Suppressor macrophage treated with lipopolysaccharide for 1 hour (primary cell): ENCODE measurements at places on chromosomes 4 and X.

DNA sequence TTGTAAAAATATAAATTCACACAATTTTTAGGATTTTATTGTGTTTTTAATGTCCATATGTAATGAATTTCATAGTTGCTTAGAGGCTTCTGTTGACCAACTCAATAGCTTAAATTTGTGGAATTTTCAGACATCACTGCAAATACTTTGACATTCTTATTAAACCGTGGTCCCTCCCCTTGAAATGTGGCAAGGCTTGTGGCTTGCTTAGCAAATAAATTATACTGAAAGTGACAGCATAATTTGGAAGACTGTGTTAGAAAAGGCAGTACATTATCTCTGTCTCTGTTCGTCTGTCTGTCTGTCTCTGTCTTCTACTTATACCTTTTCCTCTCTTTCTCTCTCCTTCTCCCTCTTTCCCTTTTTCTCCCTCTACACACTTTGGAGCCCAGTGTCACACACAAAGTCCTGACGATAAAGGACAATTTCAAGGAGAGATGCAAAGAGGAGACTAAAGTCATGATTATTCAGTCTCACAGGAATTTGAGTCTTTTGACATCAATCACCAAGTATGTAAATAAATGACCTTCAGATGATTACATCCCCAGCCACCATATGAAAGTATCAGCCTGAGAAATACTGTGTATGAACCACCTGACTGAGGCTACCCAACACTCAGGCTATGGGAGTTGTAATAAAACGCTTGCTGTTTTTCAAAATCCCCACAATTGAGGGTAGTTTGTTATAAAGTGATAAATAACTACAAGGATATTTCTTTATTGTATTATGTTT lies 21.0 kb upstream of the UGT2B7 start:
- no peak for DNase-seq

- DNase-seq = no peak
Observed at GRCh38 chr4:158217763-158218162, 7.5 kb downstream of the TMEM144 start.

- DNase-seq = no peak
Observed at GRCh38 chr4:188707036-188707435, 567.8 kb downstream of the TRIML1 start.

GRCh38 chr4:96599752-96600151 lies 759.9 kb downstream of the PDHA2 start:
- DNase-seq = no peak

DNA sequence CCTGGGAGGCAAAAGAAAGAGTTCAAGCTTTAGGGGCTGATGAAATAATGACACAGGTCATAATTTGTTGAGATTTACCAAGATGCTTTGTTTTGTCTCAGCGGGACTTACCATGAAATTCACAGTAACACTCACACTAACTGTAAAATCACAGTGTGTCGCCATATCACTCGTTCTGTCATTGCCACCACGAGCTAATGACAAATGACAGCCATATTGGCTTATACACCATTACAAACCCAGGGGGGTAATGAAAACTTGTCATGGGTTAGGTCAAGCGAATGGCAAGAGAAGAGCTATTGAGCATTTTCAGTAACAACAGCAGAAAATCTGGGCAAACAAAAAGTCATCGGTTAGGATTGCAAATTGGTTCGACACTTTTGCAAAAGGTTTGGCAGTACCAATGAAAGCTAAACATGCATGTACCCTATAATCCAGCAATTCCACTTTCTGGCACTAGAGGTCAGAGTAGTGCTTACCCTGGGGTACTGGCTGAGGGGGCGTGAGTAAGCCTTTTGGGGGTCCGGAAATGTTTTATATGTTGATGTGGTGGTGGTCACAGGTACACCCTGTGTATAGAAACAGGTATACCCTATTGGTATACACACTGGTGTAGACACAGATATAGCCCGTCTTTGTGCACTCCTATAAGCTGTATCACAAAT lies 83.9 kb upstream of the RAI2 start:
- DNase-seq = peak; percentile 24

DNA sequence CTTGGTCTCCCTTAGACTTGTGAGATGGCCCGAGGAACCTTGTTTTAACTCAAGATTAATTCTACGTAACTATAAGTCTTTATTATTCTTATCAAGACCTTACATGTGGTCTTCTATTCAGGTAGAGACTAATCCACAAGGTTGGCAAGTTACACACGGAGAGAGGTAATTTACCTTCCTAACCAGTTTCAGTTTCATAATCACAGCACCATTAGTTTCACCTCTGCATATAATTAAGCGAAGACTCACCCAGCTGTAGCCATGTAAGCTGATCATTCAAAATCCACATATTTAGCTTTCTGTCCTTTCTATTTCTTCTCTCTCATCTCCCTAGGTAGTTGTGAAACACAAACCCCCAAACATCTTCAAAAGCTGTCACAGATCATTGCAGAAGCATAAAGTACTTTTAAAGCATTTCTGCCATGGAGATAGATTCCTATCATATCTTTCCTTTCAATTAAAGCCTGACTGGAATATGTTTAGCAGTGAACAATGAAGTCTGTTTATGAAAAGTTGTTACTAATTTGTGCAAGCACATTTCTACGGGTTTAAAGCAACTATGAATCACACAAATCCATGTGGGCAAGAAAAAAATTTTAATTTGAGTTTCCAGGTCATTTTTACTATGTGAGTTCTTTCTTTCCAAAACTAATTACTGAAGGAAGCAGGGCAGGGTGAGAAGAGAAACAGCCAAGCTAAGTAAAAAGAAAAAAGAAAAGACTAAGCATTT lies 78.5 kb downstream of the BTC start:
- DNase-seq = no peak

GRCh38 chrX:153387345-153387744 lies 13.8 kb downstream of the PNMA6E start:
- no peak for DNase-seq

DNA sequence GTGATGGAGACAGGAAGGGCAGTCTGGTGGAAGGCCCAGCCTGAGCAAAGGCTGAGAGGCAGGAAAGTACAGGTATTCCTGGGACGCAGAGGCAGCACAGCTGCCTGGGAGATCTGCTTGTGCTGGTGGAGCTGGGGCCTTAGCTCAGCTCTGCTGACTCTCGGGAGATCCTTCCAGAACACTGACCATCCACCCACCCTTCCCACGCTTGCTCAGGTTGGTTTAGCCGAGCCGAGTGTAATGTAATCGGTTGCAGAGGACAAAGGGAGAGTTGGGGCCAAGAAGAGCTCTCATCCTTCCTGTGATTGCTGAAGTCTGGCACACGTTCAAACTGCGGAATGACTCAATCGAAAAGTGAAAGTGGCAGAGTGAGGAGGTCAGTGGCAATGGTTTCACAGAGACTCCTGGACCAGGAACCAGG lies 43.1 kb upstream of the GPR78 start:
- DNase-seq = peak; percentile 44

GRCh38 chrX:71366674-71367256 lies 608 bp downstream of the TAF1 start:
- peak; percentile 39 for DNase-seq

DNA sequence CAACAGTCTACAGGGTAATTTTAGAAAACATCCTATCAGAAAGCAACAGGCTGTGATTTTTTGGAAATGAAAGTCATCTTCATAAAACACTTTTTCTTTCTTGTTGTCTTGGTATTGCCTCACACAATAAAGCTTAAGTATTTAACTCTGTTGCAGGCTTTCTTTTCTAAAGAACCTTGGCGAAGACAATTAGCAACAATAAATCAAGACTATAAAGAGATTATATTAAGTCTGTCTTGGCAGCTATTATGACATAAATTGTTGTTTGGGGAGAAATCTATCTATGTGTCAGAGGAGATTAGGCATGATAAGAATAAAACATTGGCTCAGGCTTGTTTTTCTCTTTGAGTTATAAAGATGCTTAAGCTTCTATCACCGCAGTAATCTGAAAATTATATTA lies 1774.8 kb downstream of the ARAP2 start:
- no peak for DNase-seq

DNA sequence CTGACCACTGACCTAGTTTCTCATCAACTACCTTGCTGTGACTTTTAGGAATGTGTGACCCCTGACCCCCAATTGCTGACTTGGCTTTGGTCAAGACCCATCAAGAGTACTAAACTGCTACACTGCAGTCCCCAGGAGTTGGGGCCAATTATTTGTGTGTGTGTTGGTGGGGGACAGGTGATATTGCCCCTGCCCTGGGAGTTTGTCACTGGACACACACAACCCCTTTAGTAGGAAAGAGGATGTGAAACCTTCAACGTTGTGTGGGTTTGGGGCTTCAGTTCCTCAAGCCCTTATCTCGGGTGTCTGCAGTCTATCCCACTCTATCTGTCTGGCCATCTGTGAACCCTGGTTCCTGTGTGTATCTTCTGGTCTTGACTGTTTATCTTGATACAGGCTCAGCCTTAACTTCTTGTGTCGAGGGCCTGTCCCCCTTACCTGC lies 6.5 kb downstream of the SASH3 start:
- DNase-seq = peak; percentile 45

DNA sequence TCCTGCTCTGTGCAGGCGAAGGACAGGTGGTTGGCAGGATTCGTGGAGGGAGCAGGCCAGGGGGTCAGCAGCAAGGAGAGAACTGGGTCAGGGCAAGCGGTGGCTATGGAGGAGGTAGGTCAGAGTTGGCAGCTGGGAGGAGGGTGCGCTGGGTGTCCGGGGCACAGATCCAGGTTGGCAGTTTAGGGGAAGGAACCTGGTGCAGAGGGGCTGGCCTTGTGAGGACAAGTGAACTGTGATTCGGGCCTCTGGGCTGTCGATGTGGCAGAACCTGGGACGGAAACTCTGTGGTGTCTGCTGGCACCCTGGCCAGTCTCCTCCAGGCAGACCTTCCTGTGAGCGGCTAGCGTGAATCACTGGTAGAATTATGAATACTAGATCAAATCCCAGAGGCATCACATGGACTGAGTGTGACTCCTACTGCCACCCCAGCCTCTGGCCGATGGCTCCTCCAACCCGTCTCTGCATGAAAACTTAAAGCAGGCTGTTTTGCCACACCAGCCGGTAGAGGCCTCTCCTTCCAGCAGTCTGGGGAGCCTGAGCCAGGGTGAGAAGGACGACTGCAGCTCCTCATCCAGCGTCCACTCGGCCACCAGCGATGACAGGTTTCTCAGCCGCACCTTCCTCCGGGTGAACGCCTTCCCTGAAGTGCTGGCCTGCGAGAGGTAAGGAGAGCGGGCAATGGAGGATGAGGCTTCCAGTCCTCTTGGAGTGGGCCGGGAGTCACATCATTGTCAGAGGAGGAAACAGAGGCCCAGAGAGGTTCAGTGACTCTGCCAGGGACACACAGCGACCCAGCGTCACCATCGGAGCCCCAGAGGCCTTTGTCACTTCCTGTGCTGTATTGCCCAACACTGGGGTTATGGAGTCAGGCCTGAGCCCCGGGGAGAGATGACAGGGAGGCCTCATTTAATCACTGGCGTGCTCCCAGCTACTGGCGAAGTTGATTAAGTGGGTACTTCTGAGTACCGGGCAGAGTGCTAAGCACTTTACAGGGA lies 20.3 kb downstream of the EVC start:
- DNase-seq = peak; percentile 43

- DNase-seq = no peak
Observed at GRCh38 chrX:10597871-10598270, 22.5 kb downstream of the MID1 start.

- DNase-seq = no peak
Observed at GRCh38 chr4:180710628-180711337, 1532.4 kb upstream of the TENM3 start.

- no peak for DNase-seq
Observed at GRCh38 chrX:120120223-120120622, 4.5 kb upstream of the RHOXF1 start.

- peak; percentile 59 for DNase-seq
Observed at GRCh38 chr4:8272472-8273428, 3.2 kb downstream of the HTRA3 start.

DNA sequence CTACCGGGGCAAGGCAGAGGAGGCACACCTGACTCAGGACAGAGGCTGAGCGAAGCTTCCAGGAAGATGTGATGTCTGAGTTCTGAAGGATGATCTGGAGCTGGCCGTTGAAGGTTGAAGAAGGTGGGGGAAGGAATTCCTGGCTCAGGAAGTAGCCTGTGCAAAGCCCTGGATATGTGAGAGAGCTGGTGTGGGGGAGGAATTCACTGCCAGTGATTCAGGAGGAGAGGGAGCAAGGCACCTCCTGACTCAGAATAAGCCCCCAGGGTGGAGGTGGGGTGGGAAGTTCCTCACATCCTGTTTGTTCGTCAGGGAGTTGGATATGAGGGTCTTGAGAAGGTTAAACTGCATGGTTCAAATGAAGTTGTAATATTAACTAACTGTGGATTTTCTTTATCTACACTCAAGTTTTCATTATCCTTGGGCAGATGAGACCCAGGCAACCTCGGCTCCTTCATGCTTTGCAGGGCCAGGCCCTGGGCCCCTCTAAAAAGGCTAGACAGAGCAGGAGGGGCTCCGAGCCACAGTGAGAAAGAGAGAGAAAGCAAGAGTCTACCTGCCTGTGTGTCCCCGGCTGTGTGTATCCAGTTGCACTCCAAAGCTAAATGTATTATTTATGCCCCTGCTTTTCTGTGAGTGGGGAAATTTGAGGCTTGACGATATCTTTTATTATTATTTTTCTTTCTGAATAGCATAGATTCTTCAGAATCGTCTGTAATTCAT lies 7.1 kb downstream of the NHSL2 start:
- DNase-seq = no peak

DNA sequence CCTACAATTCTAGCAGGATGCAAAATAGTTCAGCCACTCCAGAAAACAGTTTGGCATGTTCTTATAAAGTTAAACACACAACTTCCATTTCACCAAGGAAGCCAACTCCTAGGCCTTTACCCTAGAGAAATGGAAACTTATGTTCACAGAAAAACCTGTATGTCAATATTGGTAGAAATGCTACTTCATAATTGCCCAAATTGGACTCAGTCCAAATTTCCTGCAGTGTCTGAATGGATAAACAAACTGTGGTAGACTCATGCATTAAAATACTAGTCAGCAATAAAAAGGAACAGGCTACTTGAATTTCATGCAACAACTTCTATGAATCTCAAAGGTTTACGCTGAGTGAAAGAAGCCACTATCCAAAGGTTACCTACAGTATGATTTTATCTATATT lies 1738.8 kb upstream of the IGFBP7 start:
- no peak for DNase-seq

DNA sequence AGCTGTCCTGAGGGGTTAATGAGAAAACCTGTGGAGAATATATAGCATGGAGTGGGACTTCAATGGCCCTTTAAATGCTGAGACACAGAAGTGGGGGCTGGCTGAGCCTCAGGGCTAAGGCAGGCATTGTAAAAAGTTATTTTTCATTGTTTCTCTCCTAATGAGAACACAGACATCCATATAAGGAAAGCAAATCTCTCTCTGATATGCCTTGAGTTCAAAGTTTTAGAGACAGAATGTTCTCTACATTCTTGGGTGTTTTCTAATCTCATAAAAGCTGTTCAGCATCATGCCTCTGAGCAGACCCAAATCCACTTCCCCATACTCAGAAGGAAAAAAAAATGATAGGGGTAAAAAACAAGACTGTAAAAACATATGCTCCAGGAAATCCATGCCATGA lies 16.8 kb upstream of the RAB40A start:
- DNase-seq = no peak

- no peak for DNase-seq
Observed at GRCh38 chr4:54843946-54844345, 186.2 kb downstream of the KIT start.

GRCh38 chrX:41956027-41956426 lies 32.7 kb upstream of the CASK start:
- DNase-seq = no peak

- DNase-seq = no peak
Observed at GRCh38 chr4:126269106-126269505, 954.4 kb downstream of the FAT4 start.
